ENCODE measurements at places on chromosomes 3 and 15.

GRCh38 chr15:81069356-81069755 lies 64.7 kb upstream of the CFAP161 start:
- no peak for DNase-seq

GRCh38 chr15:45022871-45023658 lies at the start of gene SORD:
Gene SORD (plus strand): TSS chr15:45023195. CDS start chr15:45023284, 89 bp downstream.
- DNase-seq = peak; percentile 40

DNA sequence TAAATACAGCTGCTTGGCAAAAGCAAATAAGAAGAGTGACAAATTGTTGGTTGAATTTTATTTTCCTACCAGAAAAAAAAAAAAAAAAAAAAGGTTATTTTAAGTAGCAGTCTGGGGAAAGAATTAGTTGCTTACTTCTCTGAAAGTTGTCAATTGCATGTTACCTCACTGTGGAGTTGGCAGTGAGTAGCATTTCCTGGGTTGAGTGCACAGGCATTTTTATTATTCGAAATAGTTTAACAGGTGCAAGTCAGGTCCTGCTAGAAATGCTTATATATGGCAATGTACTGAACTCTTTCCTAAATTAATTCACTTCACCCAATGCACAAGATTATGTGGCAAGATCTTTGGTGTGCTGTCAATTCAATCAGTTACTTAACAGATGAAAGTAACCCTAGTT lies 680.6 kb downstream of the EPHA3 start:
- DNase-seq = no peak

DNA sequence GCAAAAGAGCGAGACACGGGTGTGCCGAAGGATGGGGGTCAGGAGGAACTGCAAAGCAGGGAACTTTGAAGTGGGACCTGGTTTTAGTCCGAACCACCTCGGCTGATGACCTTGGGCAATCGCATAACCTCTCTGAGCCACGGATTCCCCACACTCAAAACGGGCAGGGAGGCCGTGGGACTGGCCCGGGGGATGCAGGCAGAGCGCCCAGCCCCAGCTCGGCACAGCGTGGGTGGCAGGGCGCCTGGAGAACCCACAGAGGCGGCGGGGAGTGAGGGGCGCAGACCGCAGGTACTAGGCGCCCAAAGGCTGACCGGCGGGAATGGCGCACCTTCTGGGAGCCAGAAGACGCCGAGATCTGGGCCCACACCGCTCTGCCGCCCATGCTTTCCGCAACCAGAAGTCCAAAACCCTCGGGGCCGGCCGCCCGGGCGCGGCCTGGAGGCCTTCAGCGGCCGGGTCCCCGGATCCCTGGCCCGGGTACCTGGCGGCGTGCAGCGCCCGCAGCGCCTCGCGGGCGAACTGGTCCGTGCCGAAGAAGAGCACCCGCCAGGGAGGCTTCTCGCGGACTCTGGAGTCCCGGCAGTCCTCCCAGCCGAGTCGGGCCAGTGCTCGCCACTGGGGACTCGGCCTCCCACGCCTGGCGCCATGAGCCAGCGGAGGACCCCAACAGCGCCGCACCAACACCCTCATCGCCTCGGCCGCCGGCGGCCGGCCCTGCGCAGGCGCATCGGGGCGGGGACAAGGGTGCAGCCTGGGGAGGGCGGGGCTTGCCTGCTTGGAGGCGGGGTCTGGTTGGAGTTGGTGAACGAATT lies at the start of gene MTFMT:
TSS of gene MTFMT (minus strand) at position 719 of the 815 bp plus-strand sequence. CDS start at position 693, 26 bp downstream.
- no peak for DNase-seq

DNA sequence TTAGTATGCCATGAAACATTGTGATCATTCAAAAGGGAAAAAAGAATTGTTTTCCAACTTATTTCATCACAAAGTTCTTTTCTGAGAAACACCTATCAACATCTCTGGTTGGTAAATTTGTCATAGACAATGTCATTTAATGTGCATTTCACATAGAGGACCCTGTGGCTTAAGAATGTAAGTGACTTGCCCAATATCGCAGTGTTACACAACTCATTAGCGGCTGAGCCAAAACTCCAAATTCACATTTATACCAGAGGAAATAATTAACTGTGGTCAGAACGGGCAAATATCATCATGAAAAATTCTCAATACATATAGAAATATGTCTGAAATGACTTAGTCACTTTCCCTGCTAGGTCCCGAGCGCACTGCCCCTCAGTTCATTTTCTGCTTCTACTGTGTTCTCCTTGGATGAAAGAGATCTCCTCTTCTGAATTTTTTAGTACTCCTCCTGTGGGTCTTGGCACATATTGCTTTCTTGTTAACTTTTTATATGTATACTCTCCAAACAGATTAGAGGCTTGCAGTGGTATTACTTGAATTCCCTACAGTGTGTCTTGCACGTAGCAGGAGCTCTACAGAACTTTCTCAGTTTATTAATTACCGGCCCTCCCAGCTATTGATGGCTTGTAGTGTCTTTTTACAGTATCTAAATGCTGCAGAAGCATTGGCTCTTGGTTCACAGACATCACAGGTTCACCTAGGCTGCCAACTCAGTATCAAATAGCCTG lies 33.1 kb downstream of the PTX3 start:
- no peak for DNase-seq

- no peak for DNase-seq
Observed at GRCh38 chr3:122760453-122761271, 33.0 kb downstream of the HSPBAP1 start.

DNA sequence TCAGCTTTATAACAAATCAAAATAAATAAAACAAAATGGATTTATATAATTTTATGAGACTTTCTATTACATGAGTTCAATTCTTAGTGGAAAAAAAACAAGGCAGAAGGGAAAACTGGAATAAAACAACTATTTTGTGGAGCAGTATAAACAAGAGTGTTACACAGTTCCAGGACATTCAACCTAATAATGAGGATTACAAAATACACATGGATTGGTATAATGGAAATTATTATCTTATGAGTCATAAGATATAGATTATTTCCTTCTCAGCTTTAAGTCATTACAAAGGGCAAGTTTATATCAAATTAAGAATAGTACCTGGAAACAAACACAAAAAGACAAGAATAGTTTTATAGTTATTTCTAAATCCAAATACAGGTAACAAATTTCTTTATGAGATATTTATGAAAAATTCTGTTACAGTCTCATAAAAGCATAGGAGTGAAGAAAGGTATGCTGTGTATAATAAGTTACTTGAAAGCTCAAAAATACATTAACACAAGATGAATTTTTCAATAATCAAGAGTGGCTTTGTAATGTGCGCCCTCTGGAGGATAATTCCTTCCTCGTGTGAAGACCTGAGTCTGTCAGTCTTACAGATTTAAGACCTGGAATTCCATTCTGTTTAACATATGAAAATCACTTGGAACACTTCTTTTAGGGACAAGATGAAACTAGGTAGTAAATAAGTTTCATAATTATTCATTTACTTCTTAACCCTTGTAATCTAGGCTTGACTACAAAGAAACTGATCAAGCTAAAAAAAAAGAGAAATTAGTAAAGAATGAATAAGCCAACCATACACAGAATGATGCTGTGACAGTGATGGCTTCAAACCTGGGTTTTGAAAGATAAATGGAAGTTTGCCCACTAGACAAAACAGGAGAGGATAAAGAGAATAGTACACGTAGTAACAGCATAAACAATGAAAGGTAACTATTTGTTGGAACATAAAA lies 9.5 kb downstream of the COPS2 start:
- DNase-seq = no peak

DNA sequence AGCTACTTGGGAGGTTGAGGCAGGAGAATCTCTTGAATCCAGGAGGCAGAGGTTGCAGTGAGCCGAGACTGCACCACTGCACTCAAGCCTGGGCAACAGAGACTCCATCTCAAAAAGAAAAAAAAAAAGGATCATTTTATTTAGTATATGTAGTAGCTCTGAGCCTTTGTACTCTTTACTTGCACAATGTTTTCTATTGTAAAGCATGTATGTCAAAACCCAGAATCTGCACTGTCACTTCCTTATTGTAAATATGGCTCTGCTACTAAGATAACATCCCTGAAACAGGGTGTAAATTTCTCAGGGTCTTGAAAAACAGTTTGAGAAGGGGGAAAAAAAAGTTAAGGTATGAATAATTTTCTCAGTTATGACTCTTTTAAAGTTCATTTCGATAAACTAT lies 35.1 kb downstream of the SLMAP start:
- DNase-seq = no peak

DNA sequence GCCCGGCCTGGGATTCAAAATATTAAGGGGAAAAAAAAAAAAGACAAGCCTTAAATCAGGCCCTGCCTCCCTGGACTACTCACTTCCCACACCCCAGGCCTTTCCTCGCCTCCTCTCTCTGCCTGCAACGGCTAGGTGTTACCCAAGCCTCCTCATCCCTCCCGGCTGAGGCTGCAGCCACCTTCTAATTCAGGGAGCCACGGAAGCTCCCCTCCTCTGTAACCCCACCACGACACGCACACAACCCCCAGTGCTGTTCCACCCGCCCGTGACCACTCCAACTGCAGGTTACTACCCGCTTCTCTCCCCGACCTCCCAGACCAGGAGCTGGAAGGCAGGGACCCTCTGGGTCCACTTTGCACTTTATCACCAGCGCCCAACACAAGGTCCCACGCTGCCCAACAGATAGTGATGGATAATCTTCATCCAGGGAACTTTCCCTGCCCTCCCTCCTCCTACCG lies 936 bp downstream of the KIF7 start:
- DNase-seq = peak; percentile 46

DNA sequence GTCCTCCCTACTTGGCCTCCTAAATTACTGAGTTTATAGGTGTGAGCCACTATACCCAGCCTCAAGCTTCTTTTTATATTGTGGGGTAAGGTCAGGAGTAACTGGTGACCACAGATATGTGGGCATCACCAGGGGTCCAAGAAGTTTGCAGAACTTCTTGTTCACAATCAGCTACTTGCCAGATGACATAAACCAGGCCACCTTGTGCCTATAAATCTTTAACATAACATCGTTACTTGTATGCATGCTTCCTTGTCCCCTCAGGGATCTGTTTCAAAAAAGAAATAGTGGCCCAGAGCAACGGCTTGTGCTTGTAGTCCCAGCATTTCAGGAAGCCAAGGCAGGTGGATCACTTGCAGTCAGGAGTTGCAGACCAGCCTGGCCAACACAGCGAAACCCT lies 115.1 kb upstream of the FAM174B start:
- no peak for DNase-seq

DNA sequence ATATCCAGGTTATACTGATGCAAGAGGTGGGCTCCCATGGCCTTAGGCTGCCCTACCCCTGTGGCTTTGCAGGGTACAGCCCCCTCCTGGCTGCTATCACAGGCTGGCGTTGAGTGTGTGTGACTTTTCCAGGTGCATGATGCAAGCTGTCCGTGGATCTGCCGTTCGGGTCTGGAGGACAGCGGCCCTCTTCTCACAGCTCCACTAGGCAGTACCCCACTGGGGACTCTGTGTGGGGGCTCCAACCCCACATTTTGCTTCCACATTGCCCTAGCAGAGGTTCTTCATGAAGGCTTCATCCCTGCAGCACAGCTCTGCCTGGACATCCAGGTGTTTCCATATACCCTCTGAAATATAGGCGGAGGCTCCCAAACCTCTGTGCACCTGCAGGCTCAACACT lies 339.6 kb upstream of the ARL6 start:
- DNase-seq = no peak

GRCh38 chr3:106114848-106115247 lies 246.0 kb upstream of the CBLB start:
- DNase-seq = no peak

- DNase-seq = no peak
Observed at GRCh38 chr3:105970283-105970682, 101.5 kb upstream of the CBLB start.

- no peak for DNase-seq
Observed at GRCh38 chr3:82891028-82891427, 1129.6 kb upstream of the GBE1 start.

DNA sequence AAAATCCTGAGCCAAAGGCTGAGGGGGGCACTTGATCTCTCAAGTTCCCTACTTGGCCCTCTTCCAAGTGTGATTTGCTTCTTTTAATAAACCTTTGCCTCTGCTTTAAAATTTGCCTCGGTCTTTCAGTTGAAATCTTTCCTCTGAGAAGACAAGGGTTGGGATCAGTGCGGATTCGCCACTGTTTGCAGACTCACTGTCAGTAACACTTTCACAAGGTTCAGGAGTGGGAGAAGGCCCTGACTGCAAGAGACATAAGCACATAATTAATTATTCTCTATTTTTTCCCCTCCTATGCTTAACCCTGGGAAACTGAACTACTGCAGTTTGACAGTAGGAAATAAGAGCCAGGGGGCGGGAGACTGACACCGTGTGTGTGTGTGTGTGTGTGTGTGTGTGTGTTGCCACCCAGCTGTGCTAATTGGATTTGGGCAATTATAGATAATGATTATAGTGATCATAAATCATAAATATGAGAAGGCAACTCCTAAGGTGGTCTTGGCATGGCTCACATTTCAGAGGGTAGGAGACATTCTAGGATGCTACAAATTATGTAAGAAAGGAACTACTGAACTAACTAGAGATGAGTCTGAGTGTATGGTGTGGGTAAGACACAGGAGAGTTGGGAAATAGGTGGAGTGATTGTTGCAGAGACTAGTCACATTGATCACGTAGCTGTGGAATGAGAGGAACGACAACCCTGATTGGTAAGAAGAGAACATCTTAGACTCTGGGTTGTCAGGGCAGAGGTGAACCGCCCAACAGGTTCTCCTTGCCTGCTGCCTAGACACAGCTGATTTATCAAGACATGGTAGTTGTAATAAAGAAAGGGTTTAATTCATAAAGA lies 5.5 kb upstream of the ZNF662 start:
- no peak for DNase-seq

DNA sequence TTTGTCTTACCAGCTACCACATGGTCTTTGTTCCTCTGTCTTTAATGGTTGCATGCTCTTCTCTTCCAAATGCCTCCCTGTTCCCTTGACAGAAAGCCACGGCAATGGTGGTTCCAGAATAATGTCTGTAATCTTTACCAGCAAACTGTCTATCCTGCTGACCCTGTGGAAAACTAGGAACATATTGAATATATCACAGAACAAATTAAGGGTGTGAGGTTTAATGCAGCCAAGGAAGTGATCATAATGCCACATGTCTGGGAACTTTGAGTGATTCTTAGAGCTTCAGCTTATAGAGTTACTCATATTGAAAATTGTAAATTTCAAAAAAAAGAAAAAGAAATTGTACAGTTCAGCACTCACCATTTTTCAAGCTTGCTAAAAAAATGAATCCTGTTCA lies 282.9 kb upstream of the RARB start:
- no peak for DNase-seq

GRCh38 chr15:85587707-85588411 lies 206.9 kb downstream of the KLHL25 start:
- DNase-seq = no peak

DNA sequence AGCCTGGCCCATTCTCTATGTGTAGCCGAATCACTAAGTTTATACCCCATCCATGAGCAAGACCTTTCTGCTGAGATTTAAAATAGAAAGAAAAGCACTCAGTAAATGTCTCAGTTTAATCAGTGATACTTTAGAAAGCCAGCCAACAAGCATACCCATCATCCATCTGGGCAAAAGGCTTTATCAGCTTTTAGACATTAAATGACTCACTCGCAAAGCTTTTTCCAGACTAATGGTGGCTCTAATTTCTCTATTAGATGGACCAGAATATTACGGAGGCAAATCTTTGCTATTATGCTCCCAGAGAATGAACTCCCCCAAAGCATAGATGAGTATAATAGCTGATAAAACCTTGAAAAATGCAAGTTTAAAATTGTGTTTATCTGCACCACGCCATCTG lies 727.8 kb downstream of the GBE1 start:
- no peak for DNase-seq

GRCh38 chr3:113791381-113791780 lies 44.5 kb downstream of the ATP6V1A start:
- no peak for DNase-seq

Measured in HS-5 (cell line).